Activated CD8-positive, alpha-beta T cell treated with anti-CD3 and anti-CD28 coated beads for 36 hours (primary cell): ENCODE measurements at places on chromosomes 4 and X.

GRCh38 chr4:77095101-77095821 lies 19.5 kb upstream of the CCNI start:
- DNase-seq, result peak; percentile 89

- peak; percentile 26 for DNase-seq
These were observed 960 bp downstream of the TRPC3 start for GRCh38 chr4:121950680-121951520.

DNA sequence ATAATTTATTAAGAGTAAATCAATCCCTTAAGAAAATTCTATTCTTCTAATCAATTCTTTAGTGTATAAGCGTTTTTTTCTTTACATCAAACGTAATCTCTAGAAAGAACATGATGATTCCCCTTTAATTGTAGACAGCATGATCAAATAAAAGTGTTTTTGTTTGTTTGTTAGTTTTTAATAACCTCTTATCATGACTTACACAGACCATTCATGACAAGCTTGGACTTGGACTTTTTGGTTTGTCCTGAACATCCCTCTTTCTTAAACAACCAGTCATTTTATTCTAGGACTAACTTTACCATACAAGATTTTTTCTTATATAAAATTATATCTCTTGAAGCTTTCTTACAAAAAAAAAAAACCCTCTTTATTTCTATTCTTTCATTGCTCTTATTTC lies 344.6 kb upstream of the SPOCK3 start:
- no peak for DNase-seq

- DNase-seq, result no peak
These were observed 53.7 kb downstream of the RASL11B start for GRCh38 chr4:52915730-52916300.

- no peak for DNase-seq
These were observed 90.7 kb upstream of the BRS3 start for GRCh38 chrX:136397001-136397400.

GRCh38 chr4:25878676-25879075 lies 15.9 kb upstream of the SEL1L3 start:
- DNase-seq, result no peak

DNA sequence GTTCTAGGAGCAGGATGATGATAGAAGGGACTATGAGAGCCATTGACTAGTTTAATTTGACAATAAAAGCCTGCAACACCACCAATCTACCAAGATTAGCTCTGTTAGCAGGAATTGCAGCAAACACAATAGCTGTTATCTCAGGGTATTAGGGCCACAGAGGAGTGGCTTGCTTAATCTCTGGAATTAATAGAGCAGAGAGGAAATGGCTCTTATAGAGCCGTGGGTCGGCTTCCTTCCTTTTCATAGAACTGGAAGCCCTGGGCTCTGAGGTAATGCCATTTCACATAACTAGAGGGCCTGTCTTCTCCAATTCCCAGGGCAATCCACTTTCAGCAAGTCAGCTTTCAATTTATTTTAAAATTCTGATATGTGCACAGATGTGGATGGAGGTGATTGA lies 83.0 kb downstream of the MAMLD1 start:
- DNase-seq, result no peak

DNA sequence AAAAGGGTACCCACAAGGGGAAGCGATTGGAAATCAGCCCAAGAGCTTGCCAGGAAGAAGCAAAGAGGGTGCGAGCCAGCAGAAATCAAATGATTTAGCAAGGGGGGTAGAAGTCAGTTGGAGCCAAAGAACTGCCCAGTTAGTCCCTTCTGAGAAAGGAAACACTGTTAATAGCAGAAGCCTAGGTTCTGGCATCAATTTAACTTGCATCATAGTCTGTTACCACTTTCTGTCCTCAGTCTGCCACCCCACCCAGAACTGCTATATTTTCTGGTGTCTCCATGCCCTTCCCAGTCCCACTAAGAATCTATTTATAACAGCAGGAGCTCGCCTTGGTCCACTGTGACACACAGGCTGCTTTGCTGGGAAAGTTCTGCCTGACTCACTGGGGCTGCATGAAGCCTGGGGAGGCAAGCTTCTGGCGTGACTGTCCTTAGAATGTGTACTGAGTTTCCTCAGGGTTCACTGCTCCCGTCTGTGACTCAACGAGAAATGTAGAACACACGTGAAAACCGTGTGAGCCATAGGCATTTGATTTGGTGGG lies 157.8 kb upstream of the TTC29 start:
- DNase-seq, result no peak

GRCh38 chrX:108134724-108135123 lies 43.1 kb downstream of the ATG4A start:
- peak; percentile 5 for DNase-seq

- DNase-seq, result no peak
These were observed 4.3 kb upstream of the FGG start for GRCh38 chr4:154616731-154617130.

GRCh38 chr4:142356801-142357200 lies 489.3 kb downstream of the INPP4B start:
- peak; percentile 32 for DNase-seq

DNA sequence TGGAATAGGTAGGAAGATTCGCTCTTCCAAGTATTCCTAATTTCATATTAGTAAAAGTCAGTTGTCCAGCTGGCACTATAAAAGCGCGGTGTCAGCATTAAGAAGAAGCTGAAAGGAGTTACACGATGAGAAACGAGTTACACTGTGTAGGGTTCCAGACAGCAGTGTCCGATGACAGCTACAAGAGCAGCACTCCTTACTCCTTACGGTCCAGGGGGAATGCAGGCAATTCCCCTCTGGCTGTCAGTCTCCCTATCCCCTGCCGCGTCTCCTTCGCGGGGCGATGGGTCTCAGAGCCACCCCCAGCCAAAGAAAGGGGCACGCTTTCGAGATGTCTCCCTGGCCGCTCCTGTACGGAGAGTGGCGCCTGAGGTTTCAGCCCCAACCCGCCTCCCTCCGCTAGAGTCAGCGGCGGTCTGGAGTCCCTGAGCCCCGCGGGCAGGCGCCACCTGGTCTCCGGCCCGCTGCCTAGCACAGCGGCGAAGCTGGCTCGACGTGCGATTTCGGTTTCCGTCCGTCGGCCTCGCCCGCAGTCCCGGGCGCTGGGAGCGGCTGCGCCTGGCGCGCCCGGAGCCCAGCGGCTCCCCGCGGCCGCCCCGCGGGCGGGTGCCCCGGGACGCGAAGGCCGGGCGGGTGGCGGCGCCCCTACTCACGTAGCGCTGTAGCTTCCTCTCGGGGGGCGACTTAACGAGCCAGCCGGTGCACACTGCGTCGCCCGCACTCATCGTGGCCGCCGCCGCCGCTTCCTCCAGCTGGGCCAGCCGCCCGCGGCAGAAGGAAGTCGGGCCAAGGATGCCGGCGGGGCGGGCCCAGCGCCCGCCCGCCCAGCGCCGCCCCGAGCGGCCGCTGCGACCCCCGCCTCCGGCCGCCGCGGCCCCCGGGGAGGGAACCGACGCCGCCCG lies at the start of gene GAB3:
TSS of gene GAB3 (minus strand) at position 777 of the 902 bp plus-strand sequence. CDS start at position 725, 52 bp downstream.
- peak; percentile 51 for DNase-seq

GRCh38 chrX:52424656-52425055 lies 55.8 kb downstream of the XAGE2 start:
- DNase-seq, result no peak

- no peak for DNase-seq
These were observed 194.3 kb downstream of the SLC4A4 start for GRCh38 chr4:71533121-71533520.

DNA sequence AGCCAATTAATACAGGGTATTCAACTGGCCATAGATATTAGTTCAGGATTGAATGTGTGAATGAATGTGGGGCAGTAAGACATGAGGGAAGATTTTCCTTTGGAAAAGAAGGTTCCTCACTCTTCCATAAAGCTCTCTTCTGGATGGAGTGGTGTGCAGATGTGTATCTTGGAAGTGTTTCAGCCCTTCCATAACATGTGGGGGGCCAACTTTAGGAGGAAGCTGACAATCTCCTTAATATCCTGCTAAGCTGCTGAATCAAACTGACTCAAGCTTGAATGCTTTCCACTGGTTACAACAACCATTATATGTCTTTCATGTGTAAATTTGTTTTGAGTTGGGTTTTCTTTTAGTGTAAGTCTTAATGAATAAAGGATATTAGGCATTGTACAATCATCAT lies 40.3 kb downstream of the FANCB start:
- DNase-seq, result no peak

DNA sequence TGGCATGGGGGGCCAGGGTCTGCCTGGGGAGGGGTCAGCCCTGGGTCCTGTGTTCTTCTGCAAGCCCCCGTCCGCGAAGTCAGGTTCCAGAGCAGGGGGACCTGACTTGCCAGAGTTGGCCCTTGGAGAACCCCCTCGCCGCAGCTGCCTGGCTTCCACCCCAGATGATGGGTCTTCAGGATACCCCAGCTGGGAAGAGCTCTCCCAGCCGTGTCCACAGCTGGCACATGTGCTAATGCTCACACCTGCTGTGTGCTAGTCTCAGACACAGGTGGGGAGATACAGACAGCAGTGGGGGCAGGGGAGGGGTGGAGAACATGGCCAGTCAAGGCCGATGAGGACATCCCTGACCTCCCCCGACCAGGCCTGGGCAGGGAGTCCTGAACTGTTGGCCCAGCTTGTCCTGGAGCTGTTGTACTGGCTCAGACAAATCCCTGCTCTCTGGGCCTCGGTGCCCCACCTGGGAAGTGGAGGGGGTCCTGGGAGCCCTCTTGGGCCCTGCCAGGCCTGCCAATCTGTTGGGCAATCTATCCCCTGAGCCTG lies 3.5 kb downstream of the ADRA2C start:
- DNase-seq, result no peak

GRCh38 chrX:77925764-77926163 lies 15.3 kb downstream of the ATP7A start:
- DNase-seq, result no peak

DNA sequence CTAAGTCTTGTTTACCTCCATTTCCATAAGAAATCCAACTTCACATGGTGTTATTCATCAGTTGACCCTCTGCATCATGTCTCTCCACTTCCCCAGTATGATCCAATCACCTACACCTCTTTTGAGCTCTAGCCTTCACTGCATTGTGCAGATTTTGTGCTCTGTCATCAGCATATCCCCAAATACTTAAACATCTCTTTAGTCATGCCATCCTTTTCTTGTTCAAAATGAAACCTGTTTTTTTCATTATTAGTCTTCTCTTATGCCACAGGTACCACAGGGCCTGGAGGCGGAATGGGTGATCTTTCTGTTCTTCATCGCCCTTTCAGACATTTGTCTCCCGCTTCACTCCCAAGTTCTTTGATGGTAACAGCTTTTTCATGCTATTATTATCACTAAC lies 382.7 kb upstream of the GALNTL6 start:
- DNase-seq, result no peak

GRCh38 chr4:120517966-120518365 lies 404.6 kb downstream of the PRDM5 start:
- no peak for DNase-seq

- DNase-seq, result no peak
These were observed 921.8 kb upstream of the PCDH10 start for GRCh38 chr4:132227151-132227856.

DNA sequence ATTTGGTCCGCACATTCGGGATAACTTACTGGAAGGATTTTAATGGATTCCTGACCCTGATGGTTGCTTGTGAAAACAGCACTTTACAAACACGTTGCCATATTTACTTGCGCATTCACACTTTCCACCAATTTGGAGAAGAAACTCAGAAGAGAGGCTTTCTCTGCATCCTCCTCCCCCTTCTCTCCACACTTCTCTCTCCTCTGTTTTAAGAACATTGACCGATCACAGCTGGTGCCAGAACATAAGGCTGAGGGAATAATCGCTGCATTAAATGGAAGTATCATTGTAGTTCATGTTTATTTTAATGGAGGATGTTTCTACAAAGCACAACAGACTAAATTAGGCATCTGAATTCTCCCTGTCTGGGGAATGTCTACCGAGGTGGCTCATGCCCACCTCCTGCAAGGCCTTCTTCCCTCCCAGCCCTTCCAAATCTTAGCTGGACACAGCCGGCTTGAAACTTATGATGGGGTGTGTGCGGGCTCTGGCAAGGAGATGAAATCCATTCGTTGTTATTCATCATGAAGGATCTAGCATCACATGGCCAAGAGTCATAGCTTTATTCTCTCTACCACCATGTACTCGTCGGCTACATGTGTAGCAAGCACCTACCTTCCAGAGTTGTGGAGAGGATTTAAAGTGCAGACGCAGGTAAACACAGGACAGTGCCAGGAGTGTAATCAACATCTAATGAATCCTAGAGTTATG lies 204.1 kb downstream of the LDB2 start:
- DNase-seq, result no peak

GRCh38 chrX:109638158-109638557 lies 13.2 kb upstream of the KCNE5 start:
- DNase-seq, result no peak

DNA sequence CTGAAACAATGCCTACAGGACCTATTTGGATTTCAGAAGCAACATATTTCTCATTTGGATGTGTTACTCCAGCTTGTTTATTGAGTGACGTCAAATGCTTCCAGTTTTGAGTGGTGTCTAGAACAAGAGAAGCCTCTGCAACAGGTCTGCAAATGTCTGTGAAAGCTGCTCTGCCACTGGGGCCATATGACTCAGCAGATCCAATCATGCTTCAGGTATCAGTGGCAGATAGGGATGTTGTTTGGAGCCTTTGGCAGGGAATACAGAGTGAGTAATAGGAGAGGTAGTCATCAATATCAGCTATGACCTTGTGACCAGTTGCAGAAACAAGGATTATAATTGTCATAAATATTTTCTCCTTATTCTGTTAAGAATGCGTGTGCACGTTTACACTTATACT lies 141.1 kb upstream of the ZXDA start:
- no peak for DNase-seq

- DNase-seq, result no peak
These were observed 162.0 kb downstream of the RNF150 start for GRCh38 chr4:140971077-140971792.

- no peak for DNase-seq
These were observed 56.8 kb upstream of the TXK start for GRCh38 chr4:48190839-48191238.

GRCh38 chrX:47030339-47030738 lies 47.9 kb upstream of the RGN start:
- DNase-seq, result peak; percentile 6

DNA sequence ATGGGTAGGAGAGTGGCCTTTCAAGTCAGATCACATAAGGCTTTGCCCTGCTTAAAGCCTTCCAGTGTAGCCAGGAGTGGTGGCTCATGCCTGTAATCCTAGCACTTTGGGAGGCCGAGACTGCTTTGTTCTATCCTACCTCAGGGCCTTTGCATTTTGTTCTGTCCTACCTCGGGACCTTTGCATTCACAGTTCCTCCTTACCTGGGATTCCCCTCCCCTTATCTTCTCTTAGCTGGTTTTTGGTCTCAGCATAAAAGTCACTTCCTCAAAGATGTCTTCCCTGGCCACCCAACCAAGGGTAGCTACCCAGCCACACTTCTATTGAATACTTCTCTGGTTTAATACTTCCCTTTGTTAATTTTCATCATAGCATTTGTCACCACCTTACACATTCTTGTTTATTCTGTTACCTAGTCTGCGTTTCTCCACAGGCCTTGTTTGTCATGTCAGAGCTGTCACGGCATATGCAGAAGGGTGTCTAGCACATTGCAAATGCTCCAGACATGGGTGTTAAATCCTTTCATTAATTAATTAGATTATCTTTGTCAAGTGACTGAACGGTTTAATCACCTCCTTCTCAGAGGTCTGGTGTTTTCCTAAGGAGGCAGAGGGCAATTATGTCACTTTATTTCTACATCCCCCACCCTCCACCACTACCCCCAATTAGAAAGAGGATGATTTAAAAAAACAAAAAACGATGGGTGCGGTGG lies 11.3 kb upstream of the SETD7 start:
- no peak for DNase-seq

GRCh38 chr4:180900781-180901180 lies 1342.4 kb upstream of the TENM3 start:
- DNase-seq, result no peak

GRCh38 chr4:128810331-128810870 lies 901 bp downstream of the JADE1 start:
- peak; percentile 51 for DNase-seq

- DNase-seq, result no peak
These were observed 12.2 kb downstream of the MTTP start for GRCh38 chr4:99586797-99587196.
